ENCODE measurements at places on chromosomes 7 and 10.

GRCh38 chr10:108521827-108522492 is 1357.5 kb upstream of the SORCS1 start:
- no peak for DNase-seq

- DNase-seq = peak; percentile 99
These were observed 3.4 kb upstream of the CHST12 start for GRCh38 chr7:2399848-2400587.

DNA sequence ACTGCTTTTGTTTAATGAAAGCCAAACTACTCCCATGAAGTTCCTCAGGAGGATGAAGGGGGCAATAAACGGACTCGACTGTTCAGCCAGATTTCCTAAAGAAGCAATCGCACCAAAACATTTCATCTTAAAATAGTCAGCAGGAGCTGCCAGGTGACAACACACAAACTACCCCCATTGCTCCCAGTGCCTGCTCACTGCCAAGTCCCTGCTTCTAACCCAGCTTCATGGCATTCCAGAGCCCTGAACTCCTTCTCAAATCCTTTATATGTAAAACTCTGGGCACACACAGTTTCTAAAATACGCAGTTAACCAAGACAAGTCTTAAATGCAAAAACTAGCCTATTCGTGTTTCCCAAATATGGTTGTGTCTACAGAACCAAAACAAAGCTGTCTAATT is 110.0 kb downstream of the SORBS1 start:
- DNase-seq = no peak

DNA sequence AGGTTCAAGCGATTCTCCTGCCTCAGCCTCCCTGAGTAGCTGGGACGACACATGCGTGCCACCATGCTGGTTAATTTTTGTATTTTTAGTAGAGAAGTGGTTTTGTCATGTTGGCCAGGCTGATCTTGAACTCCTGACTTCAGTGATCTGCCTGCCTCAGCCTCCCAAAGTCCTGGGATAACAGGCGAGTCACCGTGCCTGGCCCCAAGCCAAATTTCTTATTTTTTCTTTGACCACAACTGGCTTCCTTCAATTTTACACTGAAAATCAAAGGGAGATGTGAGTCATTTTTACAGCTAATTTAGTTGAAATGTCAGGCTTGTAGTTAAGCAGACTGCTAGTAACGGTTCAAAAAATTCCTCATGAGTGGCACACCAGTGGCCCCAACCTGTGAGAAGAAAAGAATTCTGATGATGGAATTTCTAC is 7.8 kb downstream of the RNF216 start:
- DNase-seq = peak; percentile 98

GRCh38 chr10:77391605-77392235 is 245.9 kb downstream of the KCNMA1 start:
- DNase-seq = peak; percentile 94

DNA sequence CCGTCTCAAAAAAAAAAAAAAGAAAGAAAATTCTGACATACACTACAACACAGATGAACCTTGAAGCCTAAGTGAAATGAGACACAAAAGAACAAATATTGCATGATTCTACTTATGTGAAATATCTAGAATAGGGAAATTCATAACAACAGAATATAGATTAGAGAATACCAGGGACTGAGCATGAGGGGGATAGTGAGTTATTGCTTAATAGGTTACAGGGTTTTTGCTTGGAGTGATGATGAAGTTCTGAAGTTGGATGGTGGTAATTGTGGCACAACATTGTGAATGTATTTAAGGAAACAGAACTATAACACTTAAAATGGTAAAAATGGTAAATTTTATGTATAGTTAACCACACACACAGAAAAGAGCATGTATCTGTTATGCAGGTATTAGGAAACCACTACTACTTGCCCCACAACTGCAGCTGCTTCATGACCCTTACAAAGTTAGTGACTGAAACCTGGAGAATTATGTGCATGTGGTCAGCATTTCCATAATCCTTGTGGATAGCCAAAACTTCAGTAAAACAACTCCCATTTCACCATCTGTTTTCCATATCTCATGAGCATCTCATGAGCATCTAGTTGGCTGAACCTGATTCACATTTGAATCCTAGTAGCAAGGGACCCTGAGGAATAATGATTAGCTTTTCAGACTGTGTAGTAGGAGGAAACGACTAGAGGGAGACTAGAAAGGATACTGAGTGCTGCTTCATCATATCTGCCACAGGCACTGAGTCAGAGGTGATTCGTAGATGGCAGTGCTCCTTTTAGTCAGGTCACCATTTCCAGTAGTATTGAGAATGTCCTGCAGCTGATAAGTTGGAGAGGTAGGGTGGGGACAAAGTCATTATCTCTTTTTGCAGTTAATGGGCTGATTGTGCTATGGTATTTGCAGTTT is 26.3 kb downstream of the SAMD8 start:
- DNase-seq = peak; percentile 74

- peak; percentile 78 for DNase-seq
These were observed 53.8 kb downstream of the ARL5B start for GRCh38 chr10:18713077-18713476.

DNA sequence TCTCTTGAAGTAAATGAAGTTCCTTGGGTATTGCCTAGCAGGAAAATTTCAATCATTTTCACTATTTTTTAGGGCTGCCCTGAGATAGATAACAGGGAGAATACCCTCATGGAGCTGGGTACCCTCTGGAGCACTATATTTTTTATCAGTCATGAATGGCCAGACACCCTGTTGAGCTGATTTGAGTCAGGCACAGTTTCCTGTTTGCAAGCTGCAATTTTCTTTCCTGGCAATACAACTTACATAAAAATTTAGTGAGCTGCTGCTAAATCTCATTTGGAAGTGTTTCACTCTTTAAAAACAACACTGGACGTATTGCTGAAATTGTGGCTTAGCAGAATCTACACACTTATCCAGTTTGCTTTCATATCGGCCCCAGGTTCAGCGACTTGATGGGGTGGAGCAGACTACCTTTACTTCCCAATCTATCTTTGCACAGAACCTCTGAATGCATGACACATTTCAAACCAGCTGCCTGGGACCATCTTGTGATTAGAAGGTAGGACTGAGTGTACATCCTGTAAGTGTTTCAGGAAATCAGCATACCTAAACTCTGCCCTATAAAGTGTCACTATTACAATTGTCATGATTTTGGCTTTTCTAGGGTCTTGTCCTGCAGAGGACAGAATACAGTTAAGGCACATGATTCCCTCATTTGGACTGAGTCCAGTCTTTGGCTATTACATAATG is 125.7 kb upstream of the FAM3C start:
- DNase-seq = no peak

DNA sequence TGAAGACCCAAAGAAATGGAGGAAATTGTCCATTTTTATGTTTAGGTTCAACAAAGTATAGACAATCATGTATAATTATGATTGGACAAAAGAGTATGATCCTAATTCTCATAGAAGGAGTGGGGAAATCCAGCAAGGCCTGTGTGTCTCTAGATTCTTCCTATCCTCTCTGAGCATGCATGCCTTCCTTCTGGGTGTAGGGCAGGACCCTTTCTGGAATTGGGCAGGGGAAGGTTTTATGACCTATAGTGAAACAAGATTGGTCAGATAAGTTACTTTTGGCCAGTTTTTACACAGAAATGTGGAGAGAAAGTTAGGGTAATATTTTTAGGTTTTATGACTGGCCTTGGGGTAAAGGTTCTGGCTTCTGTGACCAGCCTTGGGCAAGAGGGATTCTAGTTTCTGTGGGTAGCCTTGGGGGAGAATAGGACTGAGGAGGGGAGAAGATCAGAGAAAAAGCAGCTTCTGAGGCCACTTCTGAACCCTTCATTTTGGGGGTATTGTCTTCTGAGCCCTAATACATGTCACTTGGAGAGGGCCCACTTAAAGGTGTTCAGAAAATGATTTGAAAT is 289.4 kb downstream of the EXOC4 start:
- no peak for DNase-seq

GRCh38 chr10:27743012-27743876 is 2.4 kb downstream of the MKX start:
- DNase-seq = peak; percentile 35

DNA sequence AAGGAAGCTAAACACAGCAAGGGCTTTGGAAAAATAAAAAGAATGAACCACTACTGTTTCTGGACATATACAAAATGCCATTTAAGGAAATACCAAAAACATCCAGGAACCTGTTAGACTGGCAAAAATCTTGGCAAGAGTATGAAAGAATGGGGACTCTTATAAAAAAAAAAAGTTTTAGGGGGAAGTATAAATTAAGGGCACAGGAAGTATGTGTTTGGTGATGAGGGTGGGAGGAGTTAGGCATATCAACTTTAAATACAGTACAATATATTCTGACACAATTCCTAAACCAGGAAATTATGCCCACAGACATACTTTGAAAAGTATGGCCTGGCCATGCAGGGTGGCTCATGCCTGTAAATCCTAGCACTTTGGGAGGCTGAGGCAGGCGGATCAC is 74.2 kb downstream of the WAPL start:
- no peak for DNase-seq

DNA sequence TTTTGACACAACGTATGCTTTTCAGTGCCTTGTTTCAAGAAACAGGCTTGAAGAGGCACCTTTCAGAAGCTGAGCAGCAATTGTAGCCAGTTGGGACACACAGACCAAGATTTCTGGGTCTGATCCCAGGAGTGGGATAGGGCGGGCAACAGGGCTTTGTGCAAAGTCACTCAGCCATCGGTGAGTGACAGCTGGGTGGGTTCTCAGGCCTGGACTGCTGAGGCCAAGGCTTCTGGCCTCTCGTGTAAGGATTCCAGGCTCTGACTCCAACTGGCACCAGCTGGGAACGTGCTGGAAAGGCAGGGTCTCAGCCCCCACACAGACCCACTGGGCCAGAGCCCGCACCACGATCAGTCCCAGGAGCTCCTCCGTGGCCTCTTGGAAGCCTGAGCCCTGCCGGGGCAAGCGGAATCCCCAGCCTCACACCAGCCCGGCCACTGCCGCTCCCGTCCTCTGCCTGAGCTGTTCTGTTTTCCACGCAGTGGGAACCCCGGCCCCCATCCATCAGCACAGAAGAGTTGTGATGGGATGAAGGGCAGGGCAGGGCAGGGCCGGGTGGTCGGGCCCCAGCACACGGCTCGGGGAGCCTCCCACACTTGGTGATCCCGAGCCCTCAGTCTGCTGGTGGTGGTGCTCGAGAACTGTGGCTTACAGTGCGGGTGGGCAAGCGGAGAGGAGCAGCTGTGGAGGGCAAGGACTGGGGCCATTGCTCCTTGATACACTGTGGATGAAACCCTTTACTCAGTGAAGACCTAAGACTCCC is 46.8 kb downstream of the VIPR2 start:
- DNase-seq = no peak

GRCh38 chr10:27197980-27198620 is 42.5 kb downstream of the ACBD5 start:
- DNase-seq = no peak

GRCh38 chr10:78937800-78938694 is 130.7 kb upstream of the ZMIZ1 start:
- DNase-seq = no peak

DNA sequence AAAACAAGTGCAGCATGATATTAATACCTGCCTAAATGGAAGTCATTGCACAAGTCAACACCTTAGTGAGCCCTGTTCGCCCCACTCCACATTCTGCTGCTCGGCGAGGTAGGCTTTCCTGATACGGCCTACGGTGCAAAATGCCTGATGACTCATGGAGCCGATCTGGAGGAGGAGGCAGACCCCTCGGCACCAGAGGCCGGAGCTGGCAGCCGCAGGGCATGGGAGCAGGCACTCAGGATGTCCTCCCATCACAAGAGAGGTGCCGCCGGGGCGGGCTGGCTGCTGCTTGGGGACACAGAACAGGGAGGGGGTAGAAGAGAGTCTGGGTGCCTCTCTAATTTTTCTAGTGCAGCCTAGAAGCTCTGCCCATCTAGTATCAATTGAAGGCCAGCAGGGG is 418.5 kb upstream of the MGMT start:
- no peak for DNase-seq

GRCh38 chr7:80185571-80185970 is 50.9 kb downstream of the GNAI1 start:
- DNase-seq = peak; percentile 7

DNA sequence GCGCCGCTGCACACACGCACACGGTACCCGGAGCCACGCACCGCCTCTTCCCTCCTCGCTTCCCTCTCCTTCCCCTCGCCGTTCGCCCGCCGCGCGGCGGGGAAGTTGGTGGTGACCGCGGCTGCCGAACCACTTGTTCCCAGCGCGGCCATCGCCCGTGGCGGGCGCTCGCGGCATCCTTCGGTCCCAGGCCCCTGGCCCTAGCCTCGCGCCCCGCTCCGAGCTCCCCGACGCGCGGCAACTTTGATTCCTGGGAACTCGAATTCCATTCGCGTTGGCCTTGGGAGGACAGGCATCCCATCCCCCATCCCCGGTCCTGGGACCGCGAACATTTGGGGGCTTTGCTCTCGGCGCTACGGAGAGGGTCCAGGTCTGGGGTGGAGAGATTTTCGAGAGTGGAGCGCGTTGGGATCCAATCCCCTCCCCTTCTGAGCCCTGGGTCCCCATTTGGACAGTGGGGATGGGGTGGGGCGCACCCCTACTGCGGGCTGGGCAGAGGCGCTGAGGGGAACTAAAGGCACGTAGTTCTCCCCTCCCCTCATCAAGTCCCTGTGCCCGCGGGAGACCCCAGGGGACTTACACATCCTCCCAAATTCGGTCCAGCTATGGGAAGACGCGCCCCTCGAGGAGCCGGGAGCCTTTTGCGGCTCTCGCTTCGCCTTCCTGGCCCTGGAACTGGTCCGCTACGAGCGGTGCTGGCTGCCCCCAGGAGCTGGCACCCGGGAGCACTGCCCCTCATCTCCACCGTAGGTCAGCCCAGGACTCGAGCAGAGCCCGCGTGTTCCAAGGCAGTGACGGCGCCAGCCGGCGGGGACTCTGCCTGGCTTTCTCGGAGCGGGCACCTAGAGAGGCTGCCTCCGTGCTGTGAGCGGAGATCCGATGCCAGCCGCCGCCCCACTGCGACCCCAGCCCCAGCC is 834 bp downstream of the CDH23 start:
- no peak for DNase-seq

GRCh38 chr7:151648429-151648828 is 128.7 kb upstream of the RHEB start:
- peak; percentile 39 for DNase-seq

GRCh38 chr7:157457355-157458253 is 120.8 kb downstream of the DNAJB6 start:
- DNase-seq = no peak

- DNase-seq = peak; percentile 40
These were observed 7.8 kb downstream of the TAS2R41 start for GRCh38 chr7:143485500-143485899.

DNA sequence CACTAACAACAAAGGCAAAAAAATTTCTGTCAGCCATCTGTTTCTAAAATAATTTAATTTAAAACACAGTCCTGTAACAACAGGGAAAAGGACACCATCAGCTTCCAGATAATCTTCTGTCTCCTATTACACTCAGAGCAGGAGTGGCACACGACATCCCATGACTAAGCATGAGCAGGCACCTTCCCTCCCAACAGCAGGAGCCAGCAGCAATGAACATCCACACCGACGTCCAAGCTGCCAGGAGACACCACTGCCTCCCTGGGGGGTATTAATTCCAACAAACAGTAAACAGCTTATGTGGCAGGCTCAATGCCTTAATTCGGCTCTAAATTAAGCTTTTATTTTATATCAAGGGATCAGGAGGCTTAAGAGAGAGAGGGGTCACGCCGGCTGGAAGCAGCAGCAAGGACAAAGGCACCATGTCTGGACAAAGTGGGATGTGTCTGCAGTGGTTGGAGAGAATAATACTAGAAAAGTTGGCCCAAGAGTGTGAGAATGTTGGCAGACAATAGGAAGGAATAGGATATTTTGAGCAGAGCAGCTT is 45.7 kb downstream of the KIAA1549 start:
- DNase-seq = peak; percentile 84

GRCh38 chr10:97207131-97207530 is 21.4 kb upstream of the SLIT1 start:
- DNase-seq = no peak

GRCh38 chr10:96131621-96132020 is 1.5 kb downstream of the ZNF518A start:
- no peak for DNase-seq

Data from fibroblast of skin of right quadriceps (primary cell).